ENCODE measurements at places on chromosomes 2 and 18. TPM values are rescaled to one million over a fixed set of nuclear protein-coding genes. Genes with fewer than 3 reads are reported as not detected.

ACAA2 gene
- total RNA-seq: 52.9 TPM

GRCh38 chr18:58562999-58563667, 65.8 kb downstream of the ALPK2 start:
- DNase-seq: no peak

UGT1A3 gene
- total RNA-seq: not detected

ST6GAL2 gene
- 28.6 TPM for total RNA-seq

MYL1 gene
- total RNA-seq: not detected

GRCh38 chr18:10378688-10379420, 75.6 kb upstream of the APCDD1 start:
- DNase-seq: peak; percentile 32

- DNase-seq: peak; percentile 9
Observed at GRCh38 chr2:145352484-145352883, 832.6 kb upstream of the ZEB2 start.

GRCh38 chr18:49274188-49274714, 186.2 kb downstream of the DYM start:
- DNase-seq: no peak

TMEM37 gene
- total RNA-seq: not detected

GRCh38 chr18:43001821-43002220, 113.7 kb downstream of the RIT2 start:
- DNase-seq: no peak

DPP4 gene
- 3.1 TPM for total RNA-seq

FHL2 gene
- total RNA-seq: 149 TPM

- DNase-seq: no peak
Observed at GRCh38 chr2:241649404-241649803, 11.9 kb downstream of the ATG4B start.

GRCh38 chr18:12321333-12321732, 13.3 kb downstream of the TUBB6 start:
- DNase-seq: peak; percentile 69

DNA sequence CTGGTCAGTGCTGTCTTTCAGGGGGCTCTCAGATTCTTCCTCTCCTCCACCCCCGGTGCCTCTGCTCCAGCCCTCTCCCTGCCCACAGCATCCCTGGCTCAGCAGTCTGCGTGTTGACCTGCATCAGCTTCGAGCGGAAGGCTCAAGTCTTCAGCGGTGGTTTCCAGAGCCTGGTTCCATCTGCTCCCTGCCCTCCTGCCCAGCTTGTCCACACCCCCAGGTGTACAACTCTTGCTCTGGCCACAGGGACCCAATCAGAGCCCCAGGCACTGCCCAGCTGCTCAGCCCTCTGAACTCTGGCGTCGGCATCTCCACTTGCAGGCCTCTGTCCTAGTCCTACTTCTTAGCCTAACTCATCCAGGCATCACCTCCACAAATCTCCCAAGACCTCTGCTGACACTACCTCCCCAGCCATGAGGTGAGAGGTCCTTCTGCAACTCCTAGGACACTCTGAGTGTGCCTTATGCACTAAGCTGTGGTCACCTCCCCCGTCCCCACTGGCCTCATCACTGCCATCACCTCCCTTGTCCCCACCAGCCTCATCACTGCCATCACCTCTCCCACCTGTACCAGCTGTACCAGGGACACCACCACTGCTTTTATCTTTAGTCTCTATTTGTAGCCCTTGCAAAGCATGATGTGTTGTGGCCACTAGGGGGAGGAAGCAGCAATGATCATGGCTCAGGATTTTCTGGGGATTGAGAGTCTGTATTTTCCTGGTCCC, 60.9 kb downstream of the EDAR start:
- peak; percentile 54 for DNase-seq

All from RPMI7951 (cell line).